ENCODE measurements at places on chromosomes 6 and 20.

DNA sequence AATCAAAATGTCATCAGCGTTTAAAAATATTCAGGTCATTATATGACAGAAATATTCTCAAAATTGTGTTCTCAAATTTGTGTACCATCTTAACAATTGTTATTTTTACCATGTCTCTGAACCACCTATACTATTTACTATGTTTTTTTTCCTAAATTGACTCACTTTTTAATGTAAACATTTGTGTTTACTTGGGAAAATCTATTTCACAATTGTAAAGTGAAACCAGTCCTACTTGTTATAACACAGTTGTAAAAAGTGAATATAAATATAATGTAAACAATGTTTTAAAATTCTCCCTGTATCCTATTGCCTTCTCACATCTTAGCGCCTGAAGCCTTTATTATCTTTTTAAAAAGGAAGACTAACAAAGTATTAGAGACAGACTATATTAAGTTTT lies 83.5 kb downstream of the ADGRG6 start:
- DNase-seq, result no peak

DNA sequence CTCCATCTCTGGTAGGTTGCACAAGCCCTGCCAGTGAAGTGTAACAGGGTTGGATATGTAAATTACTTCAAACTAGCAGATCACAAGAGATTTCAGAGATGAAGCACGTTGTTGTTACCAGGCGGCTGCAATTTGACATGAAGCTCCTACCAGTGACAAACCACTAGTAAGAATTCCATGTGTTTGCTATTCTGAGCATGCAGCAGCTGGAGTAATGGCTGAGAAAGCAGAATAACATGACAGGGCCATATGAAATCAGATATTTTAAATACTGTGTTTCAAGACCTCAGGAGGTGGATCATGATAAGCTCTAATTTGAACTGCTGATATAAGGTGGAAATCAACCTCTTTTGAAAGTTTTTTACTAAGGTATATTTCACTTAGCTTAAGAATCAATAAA lies 11.4 kb downstream of the RIN2 start:
- no peak for DNase-seq

DNA sequence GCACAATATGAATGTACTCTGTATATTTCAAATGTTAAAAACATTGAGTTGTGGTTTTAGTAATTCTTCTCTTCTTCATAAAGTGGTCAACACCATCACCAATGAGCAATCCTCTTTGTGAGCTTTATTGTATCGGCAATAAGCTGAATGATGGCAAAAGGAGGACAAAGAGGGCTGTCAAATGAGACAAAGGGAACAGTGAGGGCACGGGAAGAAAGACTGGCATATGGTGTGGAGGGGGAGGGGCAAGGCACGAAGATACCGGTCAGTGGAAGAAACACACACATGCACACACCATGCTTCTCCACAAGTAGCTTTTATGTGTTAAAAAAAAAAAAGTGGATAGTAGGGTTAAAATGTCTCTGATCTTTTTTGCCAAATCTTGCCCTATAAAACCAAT lies 506.8 kb upstream of the CITED2 start:
- no peak for DNase-seq

DNA sequence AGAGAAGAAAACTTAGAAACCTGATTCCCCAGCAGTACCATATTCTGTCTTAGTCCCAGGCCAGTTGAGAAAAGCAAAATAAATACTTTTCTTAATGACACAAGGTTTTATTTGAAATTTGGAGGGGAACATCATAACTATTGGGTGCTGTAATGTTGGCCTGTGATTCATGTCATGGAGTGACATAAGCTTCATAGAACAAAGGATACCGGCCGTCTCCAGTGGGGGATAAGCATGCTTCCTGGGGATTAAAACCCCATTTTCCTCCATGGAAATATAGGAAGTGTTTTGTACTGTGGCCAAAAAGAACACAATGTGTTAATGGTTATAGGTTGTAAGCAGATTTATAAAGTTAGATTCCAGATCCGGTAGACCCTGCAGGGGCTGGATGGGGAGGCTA lies 18.0 kb downstream of the MTHFD1L start:
- no peak for DNase-seq

- DNase-seq, result no peak
Measured at GRCh38 chr6:129115471-129115870, 232.5 kb downstream of the LAMA2 start.

GRCh38 chr20:3420211-3420707 lies 12.8 kb upstream of the DNAAF9 start:
- no peak for DNase-seq

- DNase-seq, result no peak
Measured at GRCh38 chr20:6265204-6265904, 142.5 kb upstream of the FERMT1 start.

DNA sequence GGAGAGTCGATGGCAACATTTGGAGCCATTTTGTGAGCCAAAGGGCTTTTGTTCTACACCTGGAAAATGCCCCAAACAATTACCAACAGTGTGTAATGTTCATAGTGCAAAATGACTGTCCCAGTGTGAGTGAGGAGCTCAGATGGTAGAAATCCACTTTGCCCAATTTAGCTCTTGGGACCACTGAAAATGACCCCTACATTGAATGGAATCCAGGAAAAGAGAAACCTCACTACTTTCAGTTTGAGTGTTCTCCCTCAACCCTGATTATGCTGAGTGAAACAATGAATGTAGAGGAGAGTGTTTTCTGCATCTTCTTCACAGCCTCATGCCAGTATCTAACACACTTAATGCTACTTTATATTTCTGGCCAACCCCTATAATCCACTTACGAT lies 84.9 kb upstream of the NRN1 start:
- DNase-seq, result no peak

DNA sequence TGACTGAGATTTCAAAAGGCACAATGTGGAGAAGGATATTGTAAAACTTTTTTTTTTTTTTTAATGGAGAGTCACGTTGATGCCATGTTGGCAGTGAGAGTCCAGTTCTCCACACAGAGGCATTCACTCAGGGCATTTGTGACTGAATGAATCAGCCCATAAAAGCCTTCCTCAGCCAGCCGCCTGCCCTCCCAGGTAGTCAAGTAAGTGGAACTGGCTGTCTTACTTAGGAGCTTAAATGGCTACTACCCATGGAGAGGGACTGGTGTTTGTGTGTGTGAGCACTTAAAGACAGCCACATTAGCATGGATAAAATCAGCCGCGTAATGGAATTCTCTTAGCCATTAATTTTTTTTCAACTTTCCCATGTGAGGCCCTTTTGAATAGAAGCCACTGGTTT lies 12.6 kb downstream of the AAR2 start:
- no peak for DNase-seq

DNA sequence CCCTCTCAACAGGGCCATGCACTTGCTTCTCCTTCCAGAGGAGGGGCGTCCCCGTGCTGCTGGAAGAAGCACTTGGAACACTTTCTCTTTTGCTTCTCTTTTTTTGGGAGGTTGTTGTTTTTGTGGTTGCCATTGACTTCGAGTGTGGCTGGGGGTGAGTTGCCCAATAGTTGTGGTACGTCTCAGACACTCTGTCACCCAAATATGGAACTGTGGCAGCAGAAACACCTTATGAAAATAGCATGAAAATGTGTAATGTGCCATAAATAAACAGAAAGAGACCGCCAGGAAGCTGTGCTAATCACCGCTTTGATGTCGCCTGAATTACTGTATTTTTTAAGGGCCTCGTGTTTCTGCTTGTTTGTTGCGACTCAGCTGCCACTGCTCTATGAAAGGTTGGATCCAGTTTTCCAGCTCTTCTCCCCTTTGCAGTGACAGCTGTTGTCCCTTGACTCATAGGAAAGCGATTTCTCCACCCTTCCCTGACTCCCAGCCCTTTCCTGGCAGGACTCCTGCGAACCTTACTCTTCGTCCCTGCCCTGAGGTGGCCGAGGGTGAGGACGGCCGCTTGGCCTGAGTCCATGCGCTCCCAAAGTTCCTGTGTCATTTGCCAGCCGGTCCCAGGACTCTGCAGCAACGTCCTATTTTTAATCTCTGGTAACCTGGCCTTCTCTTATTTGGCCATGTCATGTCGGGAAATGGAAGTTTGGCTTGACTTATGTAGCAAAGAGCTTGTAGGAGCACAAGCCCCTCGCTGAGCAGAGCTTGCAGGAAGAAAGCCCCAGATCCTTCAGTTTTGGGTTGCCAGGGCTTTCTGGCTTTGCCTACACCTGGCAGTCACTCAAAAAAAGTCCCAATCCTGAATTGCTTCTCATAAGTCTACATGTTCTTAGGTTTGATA lies 694.6 kb downstream of the QKI start:
- no peak for DNase-seq

- peak; percentile 13 for DNase-seq
Measured at GRCh38 chr20:39010496-39010895, 48.4 kb downstream of the DHX35 start.

- no peak for DNase-seq
Measured at GRCh38 chr6:123925842-123926399, 122.3 kb downstream of the NKAIN2 start.

DNA sequence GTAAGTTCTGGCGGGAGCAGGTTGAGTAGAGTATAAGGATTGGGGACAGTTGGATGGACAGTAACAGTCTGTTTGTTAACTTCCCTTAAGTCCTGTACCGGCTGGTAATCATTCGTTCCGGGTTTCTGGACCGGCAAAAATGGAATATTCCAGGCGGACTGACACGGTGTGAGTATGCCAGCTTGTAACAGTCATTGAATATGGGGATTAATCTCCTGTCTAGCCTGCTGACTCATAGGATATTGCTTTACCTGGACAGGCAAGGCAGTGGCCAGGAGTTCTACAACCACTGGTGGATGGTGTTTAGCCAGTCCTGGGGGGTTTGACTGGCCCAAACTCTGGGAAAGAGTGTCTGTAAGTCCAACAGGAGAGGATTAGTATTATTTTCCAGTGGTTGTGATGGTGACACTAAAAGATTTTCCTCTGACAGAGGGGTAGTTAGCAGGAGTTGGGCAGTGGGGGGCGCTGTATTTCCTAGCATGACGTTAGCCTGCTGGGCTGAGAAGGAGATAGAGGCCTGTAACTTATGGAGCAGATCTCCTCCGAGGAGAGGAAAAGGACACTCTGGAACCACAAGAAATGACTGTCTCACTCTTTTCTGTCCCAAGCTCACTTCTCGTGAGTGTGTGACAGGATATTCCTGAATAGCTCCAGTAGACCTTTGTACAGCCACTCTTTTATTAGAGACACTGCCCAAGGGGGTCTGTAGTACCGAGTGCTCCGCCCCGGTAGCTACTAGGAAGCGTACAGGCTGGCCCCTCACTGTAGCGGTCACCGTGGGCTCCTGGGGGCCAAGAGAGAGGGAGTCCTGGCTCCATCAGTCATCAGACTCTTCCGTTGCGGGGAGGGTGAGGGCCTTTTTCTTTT lies 152.2 kb downstream of the TRIM27 start:
- no peak for DNase-seq

GRCh38 chr6:29675561-29675960 lies 5.4 kb downstream of the ZFP57 start:
- DNase-seq, result no peak

DNA sequence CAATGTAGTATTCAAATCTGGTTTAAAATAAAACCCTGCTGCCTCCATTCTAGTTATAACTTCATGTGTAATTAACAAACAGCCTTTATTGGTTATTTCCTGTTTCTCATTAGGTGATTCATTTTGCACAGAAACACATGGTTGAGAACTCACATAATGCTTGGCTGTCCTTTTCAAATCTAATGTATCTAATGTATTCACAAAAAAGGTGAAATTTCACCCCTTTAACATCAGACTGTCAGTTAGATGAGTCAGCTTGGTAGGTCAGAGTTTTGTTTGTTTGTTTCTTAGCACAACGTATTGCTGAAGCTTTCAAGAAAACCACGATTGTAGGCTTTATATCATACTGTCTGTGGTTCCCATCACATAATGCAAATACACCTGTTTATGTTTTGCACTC lies 78.7 kb upstream of the TMEM30A start:
- DNase-seq, result no peak

- DNase-seq, result no peak
Measured at GRCh38 chr6:81942067-81942370, 189.5 kb upstream of the TENT5A start.

DNA sequence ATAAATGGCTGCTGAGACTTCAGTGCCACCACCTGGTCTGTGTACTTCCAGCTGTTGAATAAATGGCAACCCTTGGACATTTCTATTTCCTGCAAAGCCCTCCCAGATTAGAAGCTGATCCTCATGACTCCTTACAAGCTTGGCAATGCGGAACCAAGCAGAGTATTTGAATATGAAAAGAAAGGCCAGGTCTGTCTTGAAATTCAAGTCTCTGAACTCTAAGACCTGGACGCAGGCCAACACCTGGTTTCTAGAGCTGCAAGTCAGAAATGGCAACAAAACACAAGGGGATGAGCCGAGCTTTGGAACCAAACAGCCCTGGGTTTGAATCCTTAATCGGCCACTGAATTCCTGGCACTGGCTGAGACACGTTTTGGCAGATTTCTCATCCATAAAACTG lies 353.4 kb downstream of the PTPRT start:
- no peak for DNase-seq
